Keratinocyte (primary cell): ENCODE measurements at places on chromosomes 1 and 21. TPM values are rescaled to one million over a fixed set of nuclear protein-coding genes. Genes with fewer than 3 reads are reported as not detected.
A peak's percentile ranks its signal among the peaks of the same experiment; 100 is the strongest.

GRCh38 chr1:218466341-218467010 lies 121.3 kb downstream of the TGFB2 start:
- no peak for DNase-seq
- H3K27me3 ChIP-seq: no peaks in the 10 kb centered on the region
- H3K4me3 ChIP-seq: no peak overlapping the region
- no peaks in the 10 kb centered on the region for H3K36me3 ChIP-seq

DNA sequence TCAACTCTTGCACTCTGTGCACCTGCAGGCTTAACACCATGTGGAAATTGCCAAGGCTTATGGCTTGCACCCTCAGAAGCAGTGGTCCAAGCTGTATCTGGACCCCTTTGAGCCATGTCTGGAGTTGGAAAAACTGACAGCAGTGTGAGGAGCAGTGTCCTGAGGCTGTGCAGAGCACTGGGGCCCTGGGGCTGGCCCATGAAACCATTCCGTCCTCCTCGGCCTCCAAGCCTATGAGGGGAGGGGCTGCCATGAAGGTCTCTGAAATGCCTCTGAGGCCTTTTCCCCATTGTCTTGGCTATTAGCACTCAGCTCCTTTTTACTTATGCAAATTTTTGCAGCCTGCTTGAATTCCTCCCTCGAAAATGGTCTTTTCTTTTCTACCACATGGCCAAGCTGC lies 126.7 kb downstream of the DISC1 start:
- H3K27ac ChIP-seq: no peak overlapping the region
- H3K27me3 ChIP-seq: no peaks in the 10 kb centered on the region
- DNase-seq: no peak
- no peaks in the 10 kb centered on the region for H3K4me1 ChIP-seq
- no peaks in the 10 kb centered on the region for H3K36me3 ChIP-seq

DNA sequence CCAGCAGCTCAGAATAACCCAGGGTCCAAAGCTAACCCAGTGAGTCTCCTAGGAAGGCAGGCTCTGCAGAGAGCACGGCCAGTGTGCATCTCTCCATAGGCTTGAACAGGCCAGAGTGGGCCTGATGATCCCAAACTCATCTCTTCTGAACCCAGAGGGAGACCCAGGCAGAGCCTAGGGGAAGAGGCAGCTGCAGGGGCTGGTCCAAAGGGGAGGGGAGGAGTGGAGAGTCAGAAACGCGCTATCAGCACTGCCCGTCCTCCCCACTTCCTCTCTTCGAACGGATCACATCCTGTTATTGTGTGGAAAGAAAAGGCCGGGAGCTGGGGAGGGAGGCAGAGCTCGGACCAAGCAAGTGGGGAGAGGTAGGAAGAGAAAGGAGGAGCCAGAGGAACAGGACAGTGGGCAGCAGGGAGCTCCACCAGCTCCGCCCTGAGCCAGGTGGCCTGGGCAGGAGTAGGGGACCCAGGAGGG lies 20.2 kb downstream of the TAL1 start:
- DNase-seq: no peak
- no peaks in the 10 kb centered on the region for H3K36me3 ChIP-seq
- H3K27ac ChIP-seq: no peak overlapping the region
- no peak overlapping the region for H3K4me3 ChIP-seq

DNA sequence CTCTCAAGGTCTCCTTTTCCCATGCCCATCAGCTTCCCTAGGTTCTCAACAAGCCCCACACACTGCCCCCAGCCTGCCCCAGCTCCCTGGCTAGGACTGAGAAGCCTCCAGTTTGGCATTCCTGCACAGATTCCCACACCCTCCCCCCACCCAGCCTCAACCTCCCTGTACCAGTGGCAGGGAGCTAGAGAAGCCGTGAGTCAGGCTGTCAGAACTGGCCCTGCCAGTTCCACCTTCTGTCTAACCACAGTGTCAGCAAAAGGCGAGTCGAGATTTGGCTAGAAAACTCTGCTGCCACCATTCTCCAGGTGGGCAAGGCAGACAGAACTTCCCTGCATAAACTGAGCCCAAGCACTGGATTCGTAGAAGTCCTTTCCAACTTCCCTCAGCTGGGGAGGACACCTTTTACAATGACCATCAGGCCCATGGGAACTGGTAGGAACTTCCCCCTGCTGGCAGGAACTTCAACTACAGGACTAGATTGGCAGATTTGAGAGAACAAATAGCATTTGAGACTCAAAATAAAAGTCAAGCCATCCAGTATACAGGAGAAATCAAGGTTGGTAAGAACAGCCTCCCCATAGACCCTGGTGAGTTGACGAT lies 31.0 kb downstream of the TNNT2 start:
- H3K4me3 ChIP-seq: peak overlapping the region; percentile 1
- peak overlapping the region; percentile 19 for H3K27ac ChIP-seq
- no peaks in the 10 kb centered on the region for H3K27me3 ChIP-seq
- no peaks in the 10 kb centered on the region for H3K36me3 ChIP-seq
- DNase-seq: no peak

GRCh38 chr21:25489673-25490072 lies 117.6 kb downstream of the MRPL39 start:
- H3K27me3 ChIP-seq: no peaks in the 10 kb centered on the region
- H3K4me3 ChIP-seq: no peak overlapping the region
- no peak for DNase-seq
- H3K4me1 ChIP-seq: no peaks in the 10 kb centered on the region
- no peak overlapping the region for H3K27ac ChIP-seq

- H3K4me1 ChIP-seq: no peaks in the 10 kb centered on the region
- H3K27ac ChIP-seq: no peak overlapping the region
- H3K4me3 ChIP-seq: no peak overlapping the region
- DNase-seq: no peak
- H3K36me3 ChIP-seq: no peaks in the 10 kb centered on the region
These were observed 225.6 kb upstream of the MAP1LC3C start for GRCh38 chr1:242224461-242224860.

DNA sequence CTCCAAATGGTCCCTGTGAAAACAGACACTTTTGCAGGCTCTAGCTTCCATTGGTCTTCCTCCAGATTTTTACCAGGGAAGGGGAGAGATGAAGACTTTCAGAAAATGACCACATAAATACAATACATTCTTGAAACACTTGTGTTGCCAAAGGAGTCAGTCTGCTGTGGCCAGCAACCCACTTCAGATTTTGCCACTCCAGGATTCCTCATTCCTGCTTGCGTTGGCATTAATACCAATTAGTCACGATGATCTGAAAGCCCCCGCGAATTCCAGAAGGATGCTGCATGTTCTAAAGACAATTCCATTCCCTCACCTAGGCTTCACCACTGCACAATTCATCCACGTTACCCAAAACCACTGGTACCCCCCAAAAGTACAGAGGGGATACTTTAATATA lies 7.9 kb upstream of the BACE2 start:
- no peaks in the 10 kb centered on the region for H3K36me3 ChIP-seq
- H3K4me3 ChIP-seq: no peak overlapping the region
- no peak overlapping the region for H3K27ac ChIP-seq
- peaks cover 2% of the 10 kb centered on the region for H3K27me3 ChIP-seq
- H3K4me1 ChIP-seq: peaks cover 3% of the 10 kb centered on the region

DNA sequence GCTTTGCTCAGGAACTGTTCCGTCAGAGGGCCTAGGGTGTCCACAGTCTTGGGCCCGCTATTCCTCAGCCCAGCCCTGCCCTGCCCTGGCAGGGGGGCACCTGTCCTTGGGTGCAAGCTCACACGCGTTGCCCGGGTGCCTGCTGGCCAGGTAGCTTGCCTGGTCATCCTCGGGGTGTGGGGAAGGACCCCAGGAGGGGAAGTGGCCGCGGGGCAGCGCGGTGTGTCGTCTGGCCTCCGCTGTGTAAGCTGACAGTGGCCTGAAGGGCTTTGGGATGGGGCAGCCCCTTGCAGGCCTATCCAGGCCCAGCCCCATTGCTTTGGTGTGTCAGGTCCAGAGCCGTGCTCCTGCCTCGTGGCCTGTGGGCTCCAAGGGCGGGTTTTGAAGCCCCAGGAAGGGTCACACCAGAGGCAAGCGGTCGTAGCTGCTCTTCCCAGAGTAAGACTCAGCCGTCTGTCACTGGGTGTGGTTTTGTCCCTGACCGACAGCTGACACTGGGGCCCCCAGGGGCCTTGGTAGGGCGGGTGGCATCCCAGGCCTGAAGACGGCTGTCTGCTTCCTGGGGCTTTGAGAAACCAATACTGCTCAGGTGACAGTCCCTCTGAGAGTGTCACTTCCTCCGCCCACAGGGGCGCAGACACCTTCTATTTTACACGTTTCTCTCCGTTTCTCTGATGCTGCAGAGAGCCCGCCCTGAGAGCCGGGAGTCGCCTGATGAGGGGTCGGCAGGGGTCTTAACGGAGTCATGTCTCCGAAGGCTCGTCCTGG lies 72.1 kb downstream of the SKI start:
- peaks cover 15% of the 10 kb centered on the region for H3K4me1 ChIP-seq
- no peaks in the 10 kb centered on the region for H3K27me3 ChIP-seq
- H3K27ac ChIP-seq: no peak overlapping the region
- H3K36me3 ChIP-seq: peaks cover 10% of the 10 kb centered on the region

GRCh38 chr21:29640080-29640508 lies 299.7 kb downstream of the GRIK1 start:
- H3K27me3 ChIP-seq: no peaks in the 10 kb centered on the region
- no peaks in the 10 kb centered on the region for H3K36me3 ChIP-seq
- H3K27ac ChIP-seq: no peak overlapping the region
- H3K4me1 ChIP-seq: no peaks in the 10 kb centered on the region
- H3K4me3 ChIP-seq: no peak overlapping the region

GRCh38 chr1:145979746-145980456 lies 15.4 kb downstream of the POLR3GL start:
- H3K4me1 ChIP-seq: peaks cover 48% of the 10 kb centered on the region
- peak overlapping the region; percentile 88 for H3K27ac ChIP-seq
- H3K36me3 ChIP-seq: no peaks in the 10 kb centered on the region

DNA sequence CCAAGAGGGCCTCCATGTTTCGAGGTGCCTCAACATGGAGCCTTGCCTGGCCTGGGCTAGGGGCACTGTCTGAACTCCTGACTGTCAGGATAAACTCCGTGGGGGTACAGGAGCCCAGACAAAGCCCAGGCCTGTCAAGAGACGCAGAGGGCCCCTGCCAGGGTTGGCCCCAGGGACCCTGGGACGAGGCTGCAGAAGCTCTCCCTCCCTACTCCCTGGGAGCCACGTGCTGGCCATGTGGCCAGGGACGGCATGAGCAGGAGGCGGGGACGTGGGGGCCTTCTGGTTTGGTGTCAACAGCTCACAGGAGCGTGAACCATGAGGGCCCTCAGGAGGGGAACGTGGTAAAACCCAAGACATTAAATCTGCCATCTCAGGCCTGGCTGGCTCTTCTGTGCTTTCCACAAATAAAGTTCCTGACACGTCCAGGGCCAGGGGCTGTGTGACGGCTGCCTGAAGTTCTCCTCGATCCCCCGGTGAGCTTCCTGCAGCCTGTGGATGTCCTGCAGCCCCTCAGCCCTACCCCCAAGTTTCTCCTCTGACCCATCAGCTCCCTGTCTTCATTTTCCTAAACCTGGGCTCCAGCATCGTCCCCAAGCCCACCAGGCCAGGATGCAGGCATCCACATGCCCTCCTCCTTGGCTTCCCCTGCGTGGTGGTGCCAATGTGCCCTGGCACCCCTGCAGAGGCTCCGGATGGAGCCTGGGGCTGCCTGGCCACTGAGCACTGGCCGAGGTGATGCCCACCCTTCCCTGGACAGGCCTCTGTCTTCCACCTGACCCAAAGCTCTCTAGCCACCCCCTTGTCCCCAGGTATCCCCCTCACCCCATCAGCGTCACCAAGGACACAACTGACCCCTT lies 12.8 kb upstream of the LRRC3 start:
- DNase-seq: no peak
- no peaks in the 10 kb centered on the region for H3K4me1 ChIP-seq
- no peak overlapping the region for H3K4me3 ChIP-seq
- no peak overlapping the region for H3K27ac ChIP-seq
- H3K27me3 ChIP-seq: peaks cover 16% of the 10 kb centered on the region

GRCh38 chr1:240027059-240027462 lies 64.6 kb upstream of the FMN2 start:
- DNase-seq: no peak
- no peak overlapping the region for H3K4me3 ChIP-seq
- H3K27ac ChIP-seq: no peak overlapping the region

DNA sequence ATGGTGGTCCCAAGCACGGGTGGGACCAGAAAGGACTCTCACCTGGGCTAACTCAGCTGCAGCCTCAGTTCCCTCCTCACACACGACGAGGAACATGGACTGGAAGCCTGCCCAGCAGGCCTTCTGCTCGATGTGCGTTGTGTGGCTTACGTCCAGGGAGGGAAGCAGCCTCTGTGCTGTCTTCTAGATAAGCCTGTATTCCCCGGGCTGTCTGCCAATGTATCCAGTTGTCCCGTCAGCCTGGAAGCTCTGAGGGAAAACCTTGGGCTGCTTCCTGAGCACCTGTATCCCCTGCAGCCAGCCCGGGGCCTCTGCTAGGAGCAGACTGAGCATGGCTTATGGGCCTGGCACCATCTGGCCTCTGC lies 10.5 kb downstream of the PCSK9 start:
- DNase-seq: no peak
- no peak overlapping the region for H3K27ac ChIP-seq
- peaks cover 21% of the 10 kb centered on the region for H3K4me1 ChIP-seq

- DNase-seq: no peak
- no peaks in the 10 kb centered on the region for H3K27me3 ChIP-seq
- H3K36me3 ChIP-seq: peaks cover 22% of the 10 kb centered on the region
- peaks cover 27% of the 10 kb centered on the region for H3K4me1 ChIP-seq
- H3K4me3 ChIP-seq: peak overlapping the region; percentile 93
These were observed 1.6 kb downstream of the ADAM15 start for GRCh38 chr1:155052439-155053395.

OR2L8 gene
- not detected in 3 replicates for polyA plus RNA-seq

CSF3R gene
- polyA plus RNA-seq: not detected in 3 replicates

MPL gene
- polyA plus RNA-seq: 0.07 TPM in 1 of 3 replicates, not detected in the others

AXDND1 gene
- 0.04 to 0.10 TPM in 2 of 3 replicates, not detected in the other for polyA plus RNA-seq

KRTAP20-1 gene
- polyA plus RNA-seq: not detected in 3 replicates
